Activated T-cell treated with anti-CD3 and anti-CD28 coated beads, Interleukin-2, amount 50 U/mL, for 4 hours (primary cell): ENCODE measurements at places on chromosomes 3 and 15. TPM values are rescaled to one million over a fixed set of nuclear protein-coding genes. Genes with fewer than 3 reads are reported as not detected.

The CYP1A1 gene
- total RNA-seq: 0.76 TPM

The SLC25A20 gene
- total RNA-seq: 17.5 TPM

- DNase-seq: no peak
Observed at GRCh38 chr3:127182848-127183714, 9.8 kb upstream of the PRR23E start.

DNA sequence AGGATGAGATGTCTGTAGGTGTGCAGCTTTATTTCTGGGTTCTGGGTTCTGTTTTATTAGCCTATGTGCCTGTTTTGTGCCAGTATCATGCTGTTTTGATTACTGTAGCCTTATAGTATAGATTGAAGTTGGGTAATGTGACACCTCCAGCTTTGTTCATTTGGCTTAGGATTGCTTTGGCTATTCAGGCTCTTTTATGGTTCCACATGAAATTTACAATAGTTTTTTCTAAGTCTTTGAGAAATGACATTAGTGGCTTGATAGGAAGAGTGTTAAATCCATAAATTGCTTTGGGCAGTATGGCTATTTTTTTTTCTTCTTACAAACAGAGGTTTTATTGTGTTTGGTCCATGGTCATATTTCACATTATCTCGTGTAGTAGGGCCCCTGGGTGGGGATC, 285.8 kb upstream of the GADL1 start:
- no peak for DNase-seq

- DNase-seq: no peak
Observed at GRCh38 chr3:80993241-80993945, 768.1 kb downstream of the GBE1 start.

DNA sequence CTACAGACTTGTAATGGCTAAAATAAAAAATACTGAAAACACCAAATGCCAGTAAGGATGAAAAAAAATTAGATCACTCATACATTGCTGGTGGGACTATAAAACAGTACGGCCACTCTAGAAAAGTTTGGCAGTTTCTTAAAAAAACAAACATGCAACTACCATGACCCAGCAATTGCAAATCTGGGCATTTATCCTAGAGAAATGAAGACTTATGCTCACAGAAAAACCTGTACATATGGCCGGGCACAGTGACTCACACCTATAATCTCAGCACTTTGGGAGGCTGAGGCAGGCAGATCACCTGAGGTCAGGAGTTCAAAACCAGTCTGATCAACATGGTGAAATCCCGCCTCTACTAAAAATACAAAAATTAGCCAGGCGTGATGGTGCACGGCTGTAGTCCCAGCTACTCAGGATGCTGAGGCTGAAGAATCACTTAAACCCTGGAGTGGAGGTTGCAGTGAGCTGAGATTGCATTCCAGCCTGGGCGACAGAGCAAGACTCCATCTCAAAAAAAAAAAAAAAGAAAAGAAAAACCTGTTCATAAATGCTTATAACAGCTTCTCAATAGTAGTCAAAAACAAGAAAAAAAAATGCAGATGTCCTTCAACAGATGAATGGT, 5.6 kb downstream of the TP53BP1 start:
- no peak for DNase-seq

DNA sequence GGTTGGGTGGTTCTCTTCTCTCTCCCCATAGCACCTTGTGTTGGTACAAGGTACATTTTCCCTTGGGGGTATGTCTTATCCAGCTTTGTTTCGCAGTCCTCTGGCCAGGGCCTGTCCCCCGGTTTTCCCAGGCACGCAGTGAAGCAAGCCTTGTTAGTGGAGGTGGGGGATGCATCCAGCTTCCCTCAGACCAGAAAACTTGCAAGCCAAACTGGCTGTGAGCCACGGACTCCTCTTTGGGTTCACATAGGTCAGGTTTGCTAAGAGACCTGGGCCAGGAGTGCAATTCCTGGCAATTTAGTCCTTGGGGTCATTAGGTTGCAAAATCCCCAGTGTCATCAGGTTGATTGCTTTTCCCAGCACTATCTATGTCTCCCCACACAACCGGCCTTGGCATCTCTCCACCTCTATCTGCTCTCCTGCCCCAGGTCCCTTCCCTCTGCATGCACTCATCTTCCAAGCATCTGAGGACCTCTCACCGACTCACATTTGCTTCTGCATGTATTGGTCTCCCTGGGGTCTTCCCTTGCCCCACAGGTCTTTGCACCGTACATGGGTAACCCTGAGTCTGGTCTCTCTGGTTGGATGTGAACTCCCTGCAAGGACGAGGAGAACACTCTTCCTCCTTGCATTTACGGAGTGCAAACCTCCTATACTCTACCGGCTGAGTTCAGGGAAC, 34.2 kb downstream of the BCL2L10 start:
- DNase-seq: no peak

DNA sequence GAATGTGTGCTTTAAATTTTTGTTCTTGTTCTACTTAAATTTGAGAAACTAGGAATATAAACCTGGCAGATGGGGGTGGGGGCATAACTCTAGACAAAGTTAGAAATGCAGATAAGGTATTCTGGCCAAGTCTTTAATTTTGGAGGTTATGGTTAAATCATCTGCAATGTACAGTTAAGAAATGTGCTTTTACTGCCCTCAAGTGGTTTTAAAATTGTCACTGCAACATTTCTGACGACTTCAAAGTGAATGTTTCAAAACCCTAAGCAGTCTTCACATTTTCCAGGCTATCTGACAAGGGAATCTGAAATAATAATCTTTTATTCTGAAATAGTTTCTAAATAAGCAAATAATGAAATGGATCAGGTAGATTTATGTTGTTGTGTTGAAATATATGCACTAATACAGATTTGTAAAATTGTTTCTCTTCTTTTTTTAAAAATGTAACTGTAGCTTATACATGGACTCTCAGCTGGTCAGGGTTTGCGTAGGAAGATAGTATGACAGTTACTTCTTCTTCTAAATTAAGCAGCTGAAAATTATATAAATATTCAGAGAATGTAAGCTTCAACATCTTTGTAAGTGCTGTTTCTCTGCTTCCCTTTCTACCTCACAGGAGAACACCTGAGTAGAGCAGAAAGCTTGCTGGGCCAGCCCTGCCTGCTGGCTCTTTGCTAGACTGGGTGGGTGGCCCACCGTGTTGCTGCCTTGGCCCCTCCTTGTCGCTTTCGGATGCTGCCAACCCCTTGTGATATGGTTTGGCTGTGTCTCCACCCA, 45.0 kb downstream of the SUCNR1 start:
- DNase-seq: no peak

The THAP10 gene
- total RNA-seq: not detected

- no peak for DNase-seq
Observed at GRCh38 chr3:194121891-194122631, 13.9 kb upstream of the HES1 start.
